ENCODE measurements at places on chromosomes 1 and 21. TPM values are rescaled to one million over a fixed set of nuclear protein-coding genes. Genes with fewer than 3 reads are reported as not detected.

OPTC gene
- total RNA-seq, result not detected

ZNF697 gene
- 5.2 TPM for total RNA-seq

DEPDC1 gene
- total RNA-seq, result 12.5 TPM

S100A8 gene
- 1,254 TPM for total RNA-seq

HRNR gene
- total RNA-seq, result not detected

CFAP298 gene
- 53.3 TPM for total RNA-seq

PTGS2 gene
- total RNA-seq, result 37.9 TPM

FGGY gene
- total RNA-seq, result 9.8 TPM

KCNH1 gene
- total RNA-seq, result not detected

MAP3K21 gene
- 10.6 TPM for total RNA-seq

KRTAP7-1 gene
- total RNA-seq, result not detected

RGSL1 gene
- not detected for total RNA-seq

SMCP gene
- not detected for total RNA-seq

RHBDL2 gene
- 12.6 TPM for total RNA-seq

RGS13 gene
- not detected for total RNA-seq

BEND5 gene
- total RNA-seq, result 0.07 TPM

KCNC4 gene
- 2.5 TPM for total RNA-seq

IL6R gene
- total RNA-seq, result 41.9 TPM

EXO1 gene
- 10.7 TPM for total RNA-seq

TRIM67 gene
- total RNA-seq, result not detected

SLC26A9 gene
- total RNA-seq, result 0.19 TPM

CTSE gene
- 0.28 TPM for total RNA-seq

BLACAT1 gene
- 1.3 TPM for total RNA-seq

KCNN3 gene
- total RNA-seq, result 0.07 TPM

NBPF4 gene
- not detected for total RNA-seq

KLF17 gene
- total RNA-seq, result not detected

KHDC4 gene
- 11.8 TPM for total RNA-seq

ANKRD35 gene
- 16.9 TPM for total RNA-seq

GATAD2B gene
- 4.2 TPM for total RNA-seq

TRAF3IP3 gene
- total RNA-seq, result not detected

FCMR gene
- total RNA-seq, result 0.05 TPM

CENPF gene
- 39.8 TPM for total RNA-seq

TSPAN1 gene
- 37.5 TPM for total RNA-seq

SLC6A17 gene
- 0.21 TPM for total RNA-seq

MEX3A gene
- total RNA-seq, result 3.3 TPM

HES3 gene
- 0.78 TPM for total RNA-seq

CHI3L1 gene
- 0.09 TPM for total RNA-seq

FAM131C gene
- 3.5 TPM for total RNA-seq

TBX19 gene
- total RNA-seq, result 0.42 TPM

CD2 gene
- total RNA-seq, result not detected

ADGRB2 gene
- total RNA-seq, result 1.4 TPM

ECM1 gene
- total RNA-seq, result 28.6 TPM

C4BPA gene
- total RNA-seq, result not detected
